Fibroblast of gingiva (primary cell): ENCODE measurements at places on chromosomes 5 and 9.

DNA sequence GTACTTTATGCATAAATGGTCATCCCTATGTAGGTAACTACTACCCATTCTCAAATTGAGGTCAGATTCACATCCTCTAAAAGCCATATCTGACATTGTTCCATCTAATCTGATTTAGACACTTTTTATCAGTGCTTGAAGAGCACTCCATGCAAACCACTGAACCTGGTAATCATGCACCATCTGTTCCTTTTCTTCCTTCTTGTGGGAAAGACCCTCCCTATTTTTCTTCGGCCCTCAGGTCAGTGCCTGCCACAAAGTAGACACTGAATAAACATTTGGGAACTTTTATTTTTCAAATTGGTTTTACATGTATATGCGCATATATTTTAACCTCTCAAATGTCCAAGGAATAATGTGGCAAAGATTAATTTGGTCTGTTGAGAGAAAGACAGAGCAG lies 26.0 kb upstream of the PDE4D start:
- no peak for DNase-seq

- DNase-seq, result no peak
These were observed 79.2 kb upstream of the SLCO4C1 start for GRCh38 chr5:102375272-102375671.

GRCh38 chr9:81028504-81028903 lies 660.8 kb downstream of the TLE1 start:
- peak; percentile 58 for DNase-seq

- DNase-seq, result no peak
These were observed 123.3 kb downstream of the TLR4 start for GRCh38 chr9:117827456-117827855.

GRCh38 chr9:70228118-70228517 lies 30.7 kb upstream of the SMC5 start:
- no peak for DNase-seq

DNA sequence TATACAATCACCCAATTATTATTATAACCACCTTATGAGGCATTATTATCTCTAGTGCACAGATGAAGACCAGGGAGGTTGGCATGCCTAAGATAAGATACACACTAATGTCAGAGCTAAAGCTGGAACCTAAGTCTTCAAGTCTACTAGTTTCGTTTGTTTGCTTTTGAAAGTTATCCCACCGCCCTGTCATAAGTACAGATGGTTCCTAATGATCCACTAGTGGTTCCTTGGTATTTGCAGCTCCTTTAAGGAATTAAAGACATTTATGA lies 14.1 kb downstream of the NDUFA8 start:
- no peak for DNase-seq
